ENCODE measurements at places on chromosomes 6 and 20. TPM values are rescaled to one million over a fixed set of nuclear protein-coding genes. Genes with fewer than 3 reads are reported as not detected.

- no peak for DNase-seq
Observed at GRCh38 chr6:63097222-63097621, 114.0 kb upstream of the FKBP1C start.

GRCh38 chr6:6835223-6835503 is 246.6 kb downstream of the LY86 start:
- no peak for DNase-seq

DNA sequence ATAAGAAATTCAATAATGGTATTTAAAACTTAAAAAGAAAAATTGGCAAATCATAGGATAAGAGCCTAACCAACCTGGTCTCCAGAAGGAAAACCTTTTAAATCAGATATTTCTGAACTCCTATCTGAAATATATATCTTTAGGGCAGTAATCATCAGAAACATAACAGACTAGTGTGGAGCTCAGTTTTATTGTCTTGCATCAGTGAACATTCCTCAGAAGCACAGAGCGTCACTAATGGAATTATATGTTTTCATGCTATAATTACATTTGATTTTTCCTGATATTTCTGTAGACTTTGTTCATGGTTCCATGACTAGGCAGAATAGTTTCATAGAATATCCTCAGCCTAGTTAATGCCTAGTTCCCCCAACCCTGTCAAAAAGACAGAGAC is 262.2 kb downstream of the EYA4 start:
- no peak for DNase-seq

Gene LY86
- 106 TPM for polyA plus RNA-seq

Gene CCM2L
- 71.1 TPM for polyA plus RNA-seq

Data from spleen (tissue), 13 donors.